ENCODE measurements at places on chromosomes 3 and 15.

DNA sequence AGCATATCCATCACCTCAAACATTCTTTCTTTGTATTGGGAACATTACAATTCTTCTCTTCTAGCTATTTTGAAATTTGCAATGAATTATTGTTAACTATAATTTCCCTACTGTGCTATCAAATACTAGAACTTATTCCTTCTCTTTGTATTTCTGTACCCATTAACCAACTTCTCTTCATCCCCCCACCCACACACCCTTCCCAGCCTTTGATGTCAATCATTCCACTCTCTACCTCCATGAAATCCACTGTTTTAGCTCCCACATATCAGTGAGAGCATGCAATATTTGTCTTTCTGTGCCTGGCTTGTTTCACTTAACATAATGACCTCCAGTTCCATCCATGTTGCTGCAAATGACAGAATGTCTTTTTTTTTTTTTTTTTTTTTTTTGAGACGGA lies 30.6 kb downstream of the MRAS start:
- no peak for DNase-seq
- H3K36me3 ChIP-seq = no peaks in the 10 kb centered on the region
- no peaks in the 10 kb centered on the region for H3K27me3 ChIP-seq
- peaks cover 94% of the 10 kb centered on the region for H3K4me1 ChIP-seq

GRCh38 chr15:93986400-93986984 lies 244.9 kb upstream of the MCTP2 start:
- no peak for DNase-seq
- H3K27me3 ChIP-seq = no peaks in the 10 kb centered on the region
- H3K4me1 ChIP-seq = no peaks in the 10 kb centered on the region
- no peaks in the 10 kb centered on the region for H3K36me3 ChIP-seq
- no peak overlapping the region for H3K27ac ChIP-seq

DNA sequence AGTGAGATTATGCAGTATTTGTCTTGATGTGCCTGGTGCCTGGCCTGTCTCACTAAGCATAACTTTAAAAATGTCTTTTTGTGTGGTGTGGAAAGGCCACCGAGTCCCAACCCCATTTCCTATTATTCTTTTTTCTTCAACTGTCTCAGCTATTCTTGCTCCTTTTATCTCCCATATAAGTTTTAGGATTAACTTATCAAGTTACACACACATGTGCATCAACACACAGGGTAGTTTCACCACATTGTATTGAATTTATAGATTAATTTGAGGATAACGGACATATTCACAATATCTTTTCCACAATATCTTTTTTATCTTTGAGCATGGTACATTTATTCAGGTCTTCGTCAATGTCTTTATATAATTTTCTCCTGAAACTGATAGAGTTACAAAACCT lies 127.6 kb downstream of the RYR3 start:
- no peak overlapping the region for H3K4me3 ChIP-seq
- DNase-seq = no peak
- no peaks in the 10 kb centered on the region for H3K4me1 ChIP-seq

DNA sequence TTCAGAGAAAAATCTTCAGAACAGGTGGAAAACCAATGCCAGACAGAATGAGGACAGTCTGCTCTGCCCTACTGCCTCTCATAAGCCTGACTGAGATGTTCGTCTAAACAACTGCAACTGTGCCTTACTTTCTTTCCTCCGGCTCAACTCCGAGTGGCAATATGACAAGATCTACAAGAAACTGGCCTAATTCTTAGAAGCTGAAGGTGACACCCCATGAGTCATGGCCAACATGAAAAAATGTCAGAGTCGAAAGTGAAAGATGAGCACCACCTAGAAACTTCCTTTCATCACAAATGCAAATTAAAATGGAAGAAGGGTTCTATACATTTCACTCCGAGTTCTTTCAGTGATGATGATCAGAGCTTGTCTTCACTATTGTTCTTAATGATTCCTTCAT lies 12.9 kb downstream of the PCYT1A start:
- no peak overlapping the region for H3K27ac ChIP-seq
- H3K4me1 ChIP-seq = peaks cover 25% of the 10 kb centered on the region
- no peak for DNase-seq
- H3K4me3 ChIP-seq = no peak overlapping the region
- peaks cover 4% of the 10 kb centered on the region for H3K36me3 ChIP-seq

GRCh38 chr3:25780618-25781017 lies 2.6 kb downstream of the NGLY1 start:
- DNase-seq = no peak
- H3K36me3 ChIP-seq = peaks cover 31% of the 10 kb centered on the region
- H3K27me3 ChIP-seq = no peaks in the 10 kb centered on the region
- no peak overlapping the region for H3K4me3 ChIP-seq
- H3K4me1 ChIP-seq = peaks cover 16% of the 10 kb centered on the region
- H3K27ac ChIP-seq = no peak overlapping the region

GRCh38 chr3:5437783-5438323 lies 250.3 kb downstream of the EDEM1 start:
- no peak overlapping the region for H3K27ac ChIP-seq
- no peaks in the 10 kb centered on the region for H3K36me3 ChIP-seq
- H3K27me3 ChIP-seq = no peaks in the 10 kb centered on the region

- H3K36me3 ChIP-seq = no peaks in the 10 kb centered on the region
- H3K4me1 ChIP-seq = no peaks in the 10 kb centered on the region
- H3K4me3 ChIP-seq = no peak overlapping the region
Observed at GRCh38 chr3:157279237-157279636, 119.3 kb upstream of the CCNL1 start.

- H3K4me1 ChIP-seq = no peaks in the 10 kb centered on the region
- no peaks in the 10 kb centered on the region for H3K36me3 ChIP-seq
- H3K27ac ChIP-seq = no peak overlapping the region
- H3K27me3 ChIP-seq = no peaks in the 10 kb centered on the region
- no peak overlapping the region for H3K4me3 ChIP-seq
- DNase-seq = no peak
Observed at GRCh38 chr15:57578288-57578900, 13.3 kb upstream of the MYZAP start.

DNA sequence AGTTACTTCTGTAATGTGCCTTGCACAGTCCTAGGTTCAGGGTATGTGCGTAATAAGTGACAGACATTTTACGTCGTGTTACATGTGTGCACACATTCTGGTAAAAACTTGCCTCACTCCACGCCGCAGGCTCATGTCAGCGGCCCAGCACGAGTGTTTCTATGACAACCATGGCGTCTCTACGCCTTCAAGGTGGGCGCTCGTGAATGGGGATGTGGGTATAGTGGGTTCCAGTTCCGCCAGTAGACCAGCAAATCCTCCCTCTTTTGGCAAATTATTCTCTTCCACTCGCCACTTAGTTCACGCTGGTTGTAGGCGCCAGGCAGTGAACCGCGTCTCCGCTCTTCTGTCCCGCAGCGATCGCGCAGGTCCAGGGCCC lies 40.3 kb downstream of the CHST14 start:
- H3K4me3 ChIP-seq = peak overlapping the region; percentile 77
- no peak for DNase-seq
- H3K4me1 ChIP-seq = peaks cover 17% of the 10 kb centered on the region
- H3K27me3 ChIP-seq = no peaks in the 10 kb centered on the region
- no peaks in the 10 kb centered on the region for H3K36me3 ChIP-seq

GRCh38 chr3:137542049-137542448 lies 222.1 kb upstream of the SOX14 start:
- H3K4me1 ChIP-seq = no peaks in the 10 kb centered on the region
- no peaks in the 10 kb centered on the region for H3K36me3 ChIP-seq
- no peak for DNase-seq
- no peak overlapping the region for H3K4me3 ChIP-seq

- H3K27ac ChIP-seq = peak overlapping the region; percentile 72
- H3K36me3 ChIP-seq = no peaks in the 10 kb centered on the region
- H3K4me3 ChIP-seq = peak overlapping the region; percentile 39
- DNase-seq = no peak
- peaks cover 70% of the 10 kb centered on the region for H3K4me1 ChIP-seq
- H3K27me3 ChIP-seq = no peaks in the 10 kb centered on the region
Observed at GRCh38 chr3:25454005-25454927, 26.2 kb downstream of the RARB start.

DNA sequence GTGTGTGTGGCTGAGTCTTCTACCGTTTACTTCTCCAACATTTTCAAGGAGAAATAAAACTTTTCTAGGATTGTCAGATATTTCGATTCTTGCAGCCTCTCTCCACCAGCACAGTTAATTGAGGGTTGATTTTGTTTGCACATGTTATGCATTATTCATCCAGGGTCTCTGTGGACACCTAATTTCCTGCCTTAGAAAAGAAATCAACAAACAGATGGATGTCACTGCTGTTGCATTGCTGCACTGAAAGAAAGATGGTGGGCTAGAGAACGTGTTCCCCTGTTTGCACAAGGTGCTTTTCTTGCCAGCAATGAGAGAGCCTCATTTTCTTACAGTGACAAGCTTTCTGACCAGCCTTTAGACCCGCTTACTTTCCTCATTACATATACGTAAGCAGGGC lies 150.0 kb downstream of the CLSTN2 start:
- H3K36me3 ChIP-seq = no peaks in the 10 kb centered on the region
- no peak for DNase-seq
- no peak overlapping the region for H3K4me3 ChIP-seq
- H3K4me1 ChIP-seq = no peaks in the 10 kb centered on the region
- H3K27ac ChIP-seq = no peak overlapping the region

DNA sequence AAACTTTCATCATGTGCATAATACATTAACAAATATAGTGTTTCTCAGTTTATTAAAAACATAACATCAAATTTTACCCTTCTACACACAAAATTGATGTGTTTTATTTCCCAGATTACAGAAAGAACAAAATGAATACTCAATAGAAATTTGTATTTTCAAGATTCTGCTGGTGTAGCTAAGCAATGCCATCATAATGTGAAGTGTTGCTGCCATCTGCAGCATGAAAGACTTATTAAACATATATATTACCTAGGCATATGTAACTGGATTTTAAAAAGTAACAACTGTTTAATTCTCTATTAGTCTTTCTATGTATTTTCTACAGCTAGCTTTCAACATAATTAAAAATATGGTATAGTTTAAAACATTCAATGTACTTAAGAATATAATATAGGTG lies 27.5 kb downstream of the PLSCR5 start:
- no peaks in the 10 kb centered on the region for H3K36me3 ChIP-seq
- H3K27ac ChIP-seq = no peak overlapping the region
- H3K4me1 ChIP-seq = no peaks in the 10 kb centered on the region
- H3K27me3 ChIP-seq = no peaks in the 10 kb centered on the region

GRCh38 chr3:152121270-152121636 lies 147.5 kb upstream of the MBNL1 start:
- H3K4me3 ChIP-seq = no peak overlapping the region
- no peaks in the 10 kb centered on the region for H3K27me3 ChIP-seq
- H3K27ac ChIP-seq = no peak overlapping the region
- DNase-seq = no peak

Data from psoas muscle (tissue), 8 donors.